ENCODE measurements at places on chromosomes 3 and 15.

DNA sequence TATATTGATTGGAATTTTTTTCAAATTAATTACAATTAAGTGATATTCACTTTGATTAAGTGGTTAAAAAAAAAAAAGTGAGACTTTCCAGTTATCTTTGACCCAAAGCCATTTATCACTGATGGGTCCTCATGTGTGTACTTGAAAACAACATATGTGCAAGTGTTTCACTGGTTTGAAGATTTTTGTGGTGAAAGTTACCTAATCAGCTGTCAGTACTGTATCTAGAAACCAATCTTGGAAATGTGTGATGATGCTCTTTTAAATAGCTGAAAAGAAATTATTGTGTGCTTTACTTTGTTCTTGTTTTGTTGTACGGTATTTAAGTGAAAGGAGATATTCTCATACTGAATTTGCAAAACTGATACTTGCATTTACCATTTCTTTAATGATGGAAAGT lies 11.6 kb upstream of the XCR1 start:
- no peak for DNase-seq

DNA sequence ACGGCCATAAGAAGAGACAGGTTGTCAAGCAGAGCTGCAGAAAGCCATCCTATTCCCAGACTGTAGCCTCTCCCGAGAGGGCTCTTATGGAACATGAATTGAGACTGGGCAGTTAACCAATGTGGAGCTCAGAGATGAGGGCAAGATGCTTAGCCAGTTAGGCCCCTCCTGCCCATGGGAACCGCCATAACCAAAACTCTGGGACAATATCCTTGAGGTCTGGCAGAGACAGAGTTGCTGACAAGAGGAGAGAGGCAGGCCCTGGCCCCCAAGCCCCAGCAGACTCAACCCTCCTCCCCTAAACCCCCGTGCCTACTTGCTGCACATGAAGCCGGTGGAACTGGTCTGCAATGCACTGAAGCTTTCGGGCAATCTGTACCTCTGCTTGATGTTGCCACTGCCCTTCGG lies 4.8 kb downstream of the BMF start:
- no peak for DNase-seq

DNA sequence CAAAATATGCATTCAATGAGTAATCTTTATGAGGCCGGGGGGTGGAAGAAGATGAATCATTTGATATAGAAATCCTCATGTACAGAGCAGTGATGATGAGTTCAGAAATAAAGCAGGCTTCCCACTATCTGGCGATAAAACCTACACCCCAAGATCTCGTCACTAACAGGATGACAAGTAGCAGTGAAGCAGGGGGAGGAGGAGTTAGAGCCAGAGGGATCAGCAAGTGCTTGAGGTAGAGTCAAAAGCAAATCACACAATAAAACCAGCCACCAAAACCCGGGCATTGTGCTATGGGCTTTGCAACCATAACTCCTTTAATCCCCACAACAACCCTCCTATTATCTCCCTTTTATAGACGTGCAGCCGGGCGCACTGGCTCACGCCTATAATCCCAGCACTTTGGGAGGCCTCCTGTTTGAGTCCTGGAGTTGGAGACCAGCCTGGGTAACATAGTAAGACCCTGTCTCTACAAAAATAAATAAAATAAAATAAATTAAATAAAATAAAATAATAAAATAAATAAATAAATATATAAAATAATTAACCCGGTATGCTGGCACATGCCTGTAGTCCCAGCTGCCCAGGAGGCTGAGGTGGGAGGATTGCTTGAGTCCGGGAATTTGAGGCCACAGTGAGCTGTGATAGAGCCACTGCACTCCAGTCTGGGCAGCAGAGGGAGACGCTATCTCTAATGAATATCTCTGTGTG lies 53.0 kb downstream of the STARD5 start:
- no peak for DNase-seq

GRCh38 chr3:197197334-197197733 lies 101.1 kb downstream of the DLG1 start:
- DNase-seq, result no peak

GRCh38 chr15:60513676-60514075 lies 34.7 kb upstream of the ICE2 start:
- no peak for DNase-seq

Measured in stimulated activated CD4-positive, alpha-beta T cell treated with anti-CD3 and anti-CD28 coated beads, Interleukin-1b, Interleukin-23, amount 100 ng/mL, for 1 hour (primary cell).